ENCODE measurements at places on chromosomes 2 and 18.
A peak's percentile ranks its signal among the peaks of the same experiment; 100 is the strongest.

DNA sequence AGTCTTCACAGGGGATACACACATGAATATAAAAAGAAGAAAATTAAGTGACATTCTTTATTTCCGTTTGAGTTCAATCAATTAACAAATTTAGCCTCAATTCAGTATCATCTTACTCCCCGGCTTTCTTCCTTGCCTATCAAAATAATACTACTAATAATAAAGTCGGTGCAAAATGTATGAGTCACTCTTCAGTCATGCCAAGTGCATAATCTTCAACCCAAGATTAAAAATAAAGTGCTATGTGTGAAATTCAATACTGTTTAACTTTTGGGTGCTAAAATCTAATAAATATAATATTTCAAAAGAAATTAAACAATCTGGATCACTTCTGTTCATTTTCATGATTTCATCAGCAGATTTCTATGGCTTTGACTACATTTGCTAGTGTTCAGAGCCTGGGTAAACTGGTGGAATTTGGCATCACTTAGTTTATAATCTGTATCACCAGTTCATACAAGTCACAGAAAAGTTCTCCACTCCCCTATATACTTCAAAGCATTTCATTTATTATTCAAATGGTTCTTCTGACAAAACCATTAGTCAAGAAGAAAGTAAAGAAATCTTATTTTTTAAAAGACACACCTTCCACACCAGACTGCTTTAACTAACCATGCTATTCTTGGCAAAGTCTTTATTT lies 183.6 kb downstream of the THADA start:
- no peak for DNase-seq

DNA sequence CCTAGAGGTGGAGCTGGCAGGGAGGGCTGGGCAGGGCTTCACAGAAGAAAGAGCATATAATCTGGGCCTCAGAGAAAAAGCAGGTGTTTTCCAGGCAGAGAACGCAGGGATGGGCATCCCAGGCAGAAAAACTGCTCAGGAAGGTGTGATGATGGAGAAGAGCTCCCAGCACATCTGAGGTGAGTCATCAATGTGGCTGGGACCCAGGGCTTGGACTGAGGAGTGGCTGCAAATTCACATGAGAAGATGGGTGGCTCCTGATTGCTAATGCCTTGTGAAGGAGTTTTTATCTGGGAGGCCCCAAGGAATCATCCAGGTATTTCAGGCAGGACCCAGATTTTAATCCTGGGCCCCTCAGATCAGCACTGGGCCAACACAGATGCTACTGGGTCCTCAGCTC lies 10.2 kb downstream of the IL1F10 start:
- DNase-seq = no peak

DNA sequence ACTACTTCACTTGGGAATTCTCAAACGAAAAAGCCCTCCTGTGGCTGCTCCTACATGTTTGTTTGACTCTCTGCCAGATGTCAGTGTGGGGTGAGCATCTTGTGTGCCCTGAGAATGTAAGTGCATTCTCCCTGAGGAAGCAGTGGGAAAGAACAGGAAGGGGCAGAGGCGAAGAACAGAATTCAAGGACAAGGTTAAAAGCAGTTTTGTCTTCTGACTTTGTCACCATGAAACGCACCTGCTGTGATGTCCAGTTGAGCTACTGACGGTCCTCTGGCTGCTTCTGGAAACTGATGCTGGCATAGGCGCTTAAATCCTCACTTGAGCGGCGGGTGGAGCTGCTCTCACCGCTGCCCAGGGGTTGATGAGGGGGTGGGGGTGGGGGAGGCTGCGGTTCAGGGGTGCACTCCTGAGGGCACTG lies 4.9 kb downstream of the IRS1 start:
- no peak for DNase-seq

- no peak for DNase-seq
Measured at GRCh38 chr18:12857215-12857905, 26.7 kb downstream of the PTPN2 start.

- DNase-seq = no peak
Measured at GRCh38 chr2:9590641-9591040, 35.0 kb upstream of the ADAM17 start.

GRCh38 chr18:53629337-53629736 lies 595.1 kb downstream of the MBD2 start:
- no peak for DNase-seq

GRCh38 chr2:149737896-149738295 lies 150.3 kb upstream of the MMADHC start:
- DNase-seq = no peak

DNA sequence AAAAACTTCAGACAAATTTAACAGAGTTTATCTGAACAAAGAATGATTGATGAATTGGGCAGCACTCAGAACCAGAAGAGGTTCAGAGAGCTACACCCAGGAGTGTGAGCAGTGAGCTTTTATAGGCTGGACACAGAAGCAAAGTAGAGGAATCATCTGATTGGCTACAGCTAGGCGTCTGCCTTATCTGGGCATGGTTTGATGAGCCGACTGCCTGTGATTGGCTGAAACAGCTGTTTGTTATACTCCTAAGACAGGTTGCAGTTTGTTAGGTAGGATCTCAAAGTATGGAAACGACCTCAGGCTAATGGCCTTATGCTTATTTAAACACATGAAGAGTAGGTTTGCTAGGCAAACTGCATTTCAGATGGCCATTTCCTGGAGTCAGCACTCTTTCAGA lies 188.9 kb downstream of the MYO1B start:
- no peak for DNase-seq

- no peak for DNase-seq
Measured at GRCh38 chr2:222751238-222751637, 79.8 kb downstream of the MOGAT1 start.

DNA sequence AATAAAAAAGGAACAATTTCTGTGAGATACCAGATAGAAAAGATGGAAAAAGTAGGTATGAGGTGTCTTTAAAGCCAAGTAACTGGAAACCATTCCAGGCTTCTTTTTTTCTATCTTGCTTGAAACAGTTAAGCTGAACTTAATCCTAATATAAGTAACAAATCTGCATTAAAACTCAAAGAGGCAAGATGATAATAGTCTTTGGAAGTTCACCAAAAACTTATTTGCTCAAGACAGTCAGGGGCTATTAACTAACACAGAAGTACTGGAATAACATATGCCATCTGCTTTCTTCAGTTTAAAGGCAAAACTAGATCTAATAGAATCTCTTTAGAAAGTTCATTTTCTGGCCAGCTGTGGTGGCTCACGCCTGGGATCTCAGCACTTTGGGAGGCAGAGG lies 18.8 kb downstream of the PDIA6 start:
- no peak for DNase-seq

DNA sequence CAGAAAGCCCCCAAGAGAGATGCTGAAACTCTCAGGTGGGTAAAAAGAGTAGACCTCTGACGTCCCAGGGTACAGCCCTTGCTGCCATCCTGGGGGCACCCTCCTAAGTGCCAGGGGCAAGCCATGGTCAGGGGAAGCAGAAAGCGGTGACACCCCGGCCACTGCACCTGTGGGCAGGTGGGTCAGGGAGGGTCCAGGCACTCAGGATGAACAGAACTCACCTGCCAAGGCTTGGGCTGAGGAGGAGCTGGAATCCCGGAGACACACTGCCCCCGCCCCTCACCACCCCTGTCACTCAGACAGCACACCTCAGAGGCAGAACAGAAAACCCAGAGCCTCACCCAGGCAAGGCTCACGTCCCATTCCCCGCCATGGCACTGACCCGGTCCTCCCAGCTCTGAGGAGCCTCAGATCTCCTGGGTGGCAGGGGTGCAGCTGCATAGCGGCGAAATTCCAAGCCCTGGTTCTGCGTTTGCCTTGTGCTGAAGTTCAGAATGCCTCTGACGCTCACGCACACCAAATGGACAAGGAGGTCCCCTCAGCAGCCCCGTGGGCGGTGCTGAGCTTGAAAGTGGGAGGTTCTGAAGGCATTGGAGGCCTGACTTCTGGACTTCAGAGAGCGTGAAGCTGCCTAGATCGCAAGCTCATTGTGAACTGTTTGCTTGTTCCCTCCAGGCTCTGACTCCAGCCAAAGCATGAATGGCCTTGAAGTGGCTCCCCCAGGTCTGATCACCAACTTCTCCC lies 4.3 kb downstream of the GPR17 start:
- DNase-seq = no peak

- DNase-seq = no peak
Measured at GRCh38 chr2:15521641-15522181, 39.4 kb downstream of the NBAS start.

GRCh38 chr2:215612786-215613185 lies 176.9 kb upstream of the FN1 start:
- no peak for DNase-seq

GRCh38 chr2:70181363-70181956 lies 9.4 kb downstream of the C2orf42 start:
- DNase-seq = no peak

- no peak for DNase-seq
Measured at GRCh38 chr2:66408905-66409304, 26.0 kb upstream of the MEIS1 start.

- no peak for DNase-seq
Measured at GRCh38 chr2:158740621-158741020, 54.5 kb upstream of the DAPL1 start.

- DNase-seq = no peak
Measured at GRCh38 chr2:238915196-238915595, 67.3 kb downstream of the TWIST2 start.

- DNase-seq = no peak
Measured at GRCh38 chr2:164625378-164625971, 4.2 kb upstream of the GRB14 start.

DNA sequence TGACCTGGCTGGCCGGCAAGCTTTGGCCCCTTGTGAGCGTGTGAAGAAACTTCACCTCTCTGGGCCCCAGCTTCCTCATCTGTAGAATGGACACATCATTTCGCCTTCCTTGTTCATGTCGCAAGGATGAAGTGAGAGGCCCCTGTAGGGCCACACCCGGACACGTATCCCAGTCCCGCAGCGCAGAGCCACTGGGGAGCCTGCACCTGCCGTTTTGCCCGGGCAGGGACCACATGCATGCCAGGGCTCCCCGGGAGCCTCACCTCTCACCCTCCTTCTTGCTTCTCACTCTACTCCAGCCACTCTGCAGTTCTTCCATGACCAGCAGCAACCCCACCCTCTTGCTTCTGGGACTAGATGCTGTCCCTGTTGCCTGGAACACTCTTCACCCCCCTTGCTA lies 77.5 kb downstream of the FAM168B start:
- no peak for DNase-seq

DNA sequence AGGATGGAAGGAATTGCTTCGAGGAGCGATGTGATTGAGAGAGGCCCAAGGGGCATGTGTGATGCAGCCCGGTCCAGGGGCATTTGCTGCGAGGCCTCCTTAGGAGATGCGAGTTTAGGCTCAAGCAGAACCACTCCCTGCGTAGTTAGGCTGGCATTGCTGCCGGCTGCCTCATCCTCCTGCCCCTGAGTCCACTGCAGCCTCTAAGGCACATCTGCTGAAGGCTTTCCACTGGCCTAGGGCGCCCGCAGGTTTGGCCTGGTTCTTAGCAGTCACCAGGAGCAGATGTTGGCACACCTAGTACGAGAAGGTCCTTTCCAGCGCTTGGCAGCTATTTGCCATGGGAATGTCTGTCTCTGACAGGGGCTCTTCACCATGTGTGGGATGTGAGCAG lies 20.7 kb downstream of the INPP5D start:
- no peak for DNase-seq

- no peak for DNase-seq
Measured at GRCh38 chr18:27921904-27922751, 254.8 kb downstream of the CDH2 start.

- peak; percentile 55 for DNase-seq
Measured at GRCh38 chr2:9703085-9703678, 72.4 kb upstream of the YWHAQ start.

GRCh38 chr2:33236482-33237385 lies 239.7 kb upstream of the RASGRP3 start:
- DNase-seq = no peak

DNA sequence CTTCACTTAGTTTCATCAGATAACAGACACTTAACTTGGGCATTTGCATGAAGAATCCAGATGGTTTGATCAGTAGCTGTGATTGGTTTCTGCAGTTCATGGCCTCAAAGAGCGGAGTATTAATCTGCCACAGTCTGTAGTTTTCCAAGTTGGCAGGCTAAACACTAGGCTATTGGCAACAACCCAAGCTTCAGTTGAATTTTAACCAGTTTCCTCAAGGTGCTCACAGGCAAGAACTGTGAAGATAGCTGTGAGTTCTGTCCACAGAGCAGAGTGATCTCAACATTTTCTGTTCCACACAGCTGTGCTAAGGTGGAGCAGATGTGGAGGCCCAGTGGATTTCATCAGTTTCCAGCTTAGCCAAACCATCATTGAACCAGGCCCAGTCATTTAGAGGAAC lies 469.5 kb upstream of the LINC00305 start:
- DNase-seq = no peak

GRCh38 chr2:238502956-238503791 lies 76.4 kb downstream of the ASB1 start:
- DNase-seq = no peak

- DNase-seq = no peak
Measured at GRCh38 chr18:12060182-12060870, 33.3 kb upstream of the ANKRD62 start.

- no peak for DNase-seq
Measured at GRCh38 chr18:1559563-1559962, 654.9 kb downstream of the ADCYAP1 start.

DNA sequence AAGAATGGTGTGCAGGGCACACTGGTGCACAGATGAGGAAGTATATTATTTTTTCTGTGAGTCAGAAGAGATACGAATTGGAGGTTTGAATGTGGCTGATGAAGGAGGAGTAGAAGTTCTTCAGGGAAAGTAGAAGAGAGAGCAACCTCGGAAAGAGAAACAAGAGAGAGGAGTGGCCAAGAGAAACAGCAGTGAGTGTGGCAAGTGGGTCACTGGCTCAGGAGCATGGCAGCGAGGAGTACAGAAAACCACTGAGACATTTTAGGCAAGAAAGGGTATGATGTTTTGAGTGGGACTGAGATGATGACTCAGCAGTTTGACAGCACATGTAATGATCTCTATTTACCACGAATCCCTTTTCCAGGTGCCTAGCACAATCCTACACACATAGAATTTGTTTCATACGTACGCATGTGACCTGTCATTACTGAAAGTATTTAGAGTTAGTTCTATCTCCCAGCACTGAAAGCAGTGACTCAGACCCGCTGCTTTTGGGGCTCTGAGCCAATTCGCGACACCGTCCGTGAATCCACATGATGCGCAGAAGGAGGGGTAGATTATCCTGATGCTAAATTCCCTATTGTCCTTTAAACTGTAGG lies 915.4 kb downstream of the DCDC2C start:
- DNase-seq = no peak

- DNase-seq = no peak
Measured at GRCh38 chr2:35510636-35511035, 844.9 kb upstream of the CRIM1 start.

- no peak for DNase-seq
Measured at GRCh38 chr18:32439802-32440201, 30.9 kb downstream of the GAREM1 start.

GRCh38 chr2:121483846-121484245 lies 46.8 kb upstream of the RNU4ATAC start:
- DNase-seq = no peak

Data from activated naive CD4-positive, alpha-beta T cell treated with anti-CD3 and anti-CD28 coated beads, Interleukin-2, amount 50 U/mL, for 16 hours (primary cell).